Kidney (tissue), 22 donors: ENCODE measurements at places on chromosomes 3 and 15. TPM values are rescaled to one million over a fixed set of nuclear protein-coding genes. Genes with fewer than 3 reads are reported as not detected.

PATL2 gene
- total RNA-seq, result 2.1 TPM

RTP4 gene
- 8.4 TPM for total RNA-seq

WDR48 gene
- 48.3 TPM for total RNA-seq

SHC4 gene
- 0.50 TPM for total RNA-seq

CLDN11 gene
- total RNA-seq, result 2.4 TPM

EFCC1 gene
- total RNA-seq, result 3.7 TPM

C3orf70 gene
- total RNA-seq, result 2.8 TPM

ITPKA gene
- total RNA-seq, result 0.66 TPM

IL17RB gene
- 27.7 TPM for total RNA-seq

CASR gene
- total RNA-seq, result 72.8 TPM

TP63 gene
- total RNA-seq, result 1.1 TPM

GOLGA6D gene
- total RNA-seq, result not detected

GOLGA8S gene
- 0.60 TPM for total RNA-seq

GOLGA8J gene
- total RNA-seq, result not detected

PCCB gene
- total RNA-seq, result 37.1 TPM

KY gene
- 0.50 TPM for total RNA-seq

GREM1 gene
- 4.8 TPM for total RNA-seq

TERC gene
- total RNA-seq, result 2.1 TPM

CCDC54 gene
- not detected for total RNA-seq

CEMIP gene
- 0.57 TPM for total RNA-seq

GPR160 gene
- 24.9 TPM for total RNA-seq

RNF123 gene
- 43.7 TPM for total RNA-seq

SOX14 gene
- not detected for total RNA-seq

GOLGA8T gene
- total RNA-seq, result not detected

LTF gene
- total RNA-seq, result 1,823 TPM

EXD1 gene
- total RNA-seq, result not detected

ATP2B2 gene
- 0.19 TPM for total RNA-seq

CPN2 gene
- total RNA-seq, result 0.72 TPM

ZNF660 gene
- 5.3 TPM for total RNA-seq

AHSG gene
- total RNA-seq, result not detected

CSPG5 gene
- total RNA-seq, result 0.16 TPM

LHFPL4 gene
- total RNA-seq, result 0.25 TPM

RTP1 gene
- not detected for total RNA-seq

TRIM42 gene
- not detected for total RNA-seq

ANXA2 gene
- total RNA-seq, result 867 TPM

FAM3D gene
- 0.60 TPM for total RNA-seq

MST1R gene
- total RNA-seq, result 29.6 TPM
